ENCODE measurements at places on chromosomes 13 and 19. TPM values are rescaled to one million over a fixed set of nuclear protein-coding genes. Genes with fewer than 3 reads are reported as not detected.

- DNase-seq: peak; percentile 77
Observed at GRCh38 chr19:12913011-12913561, 6.0 kb downstream of the SYCE2 start.

The KCTD12 gene
- 0.93 TPM for polyA plus RNA-seq

DNA sequence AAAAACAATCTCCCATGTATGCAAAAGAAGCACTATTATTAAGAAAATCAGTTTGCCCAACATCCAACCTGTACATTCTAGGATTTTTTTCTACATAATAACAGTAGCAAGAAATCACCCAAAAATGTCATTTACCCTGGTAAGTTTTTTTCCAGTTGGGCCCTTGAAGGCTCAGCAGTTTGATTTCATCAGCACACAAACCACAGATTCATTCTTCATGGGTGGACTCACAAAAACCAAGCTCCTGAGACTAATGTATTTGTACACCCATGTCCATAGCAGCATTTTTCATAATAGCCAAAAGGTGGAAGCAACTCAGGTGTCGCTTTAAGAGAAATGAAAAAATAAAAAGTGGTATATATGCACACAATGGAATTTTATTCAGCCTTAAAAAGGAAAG is 210.1 kb downstream of the TBC1D4 start:
- no peak for DNase-seq

The RASIP1 gene
- 0.41 TPM for polyA plus RNA-seq

Measured in SK-N-SH (cell line).